ENCODE measurements at places on chromosomes 2 and 18.

- no peak for DNase-seq
Measured at GRCh38 chr2:197293252-197294007, 17.1 kb downstream of the ANKRD44 start.

DNA sequence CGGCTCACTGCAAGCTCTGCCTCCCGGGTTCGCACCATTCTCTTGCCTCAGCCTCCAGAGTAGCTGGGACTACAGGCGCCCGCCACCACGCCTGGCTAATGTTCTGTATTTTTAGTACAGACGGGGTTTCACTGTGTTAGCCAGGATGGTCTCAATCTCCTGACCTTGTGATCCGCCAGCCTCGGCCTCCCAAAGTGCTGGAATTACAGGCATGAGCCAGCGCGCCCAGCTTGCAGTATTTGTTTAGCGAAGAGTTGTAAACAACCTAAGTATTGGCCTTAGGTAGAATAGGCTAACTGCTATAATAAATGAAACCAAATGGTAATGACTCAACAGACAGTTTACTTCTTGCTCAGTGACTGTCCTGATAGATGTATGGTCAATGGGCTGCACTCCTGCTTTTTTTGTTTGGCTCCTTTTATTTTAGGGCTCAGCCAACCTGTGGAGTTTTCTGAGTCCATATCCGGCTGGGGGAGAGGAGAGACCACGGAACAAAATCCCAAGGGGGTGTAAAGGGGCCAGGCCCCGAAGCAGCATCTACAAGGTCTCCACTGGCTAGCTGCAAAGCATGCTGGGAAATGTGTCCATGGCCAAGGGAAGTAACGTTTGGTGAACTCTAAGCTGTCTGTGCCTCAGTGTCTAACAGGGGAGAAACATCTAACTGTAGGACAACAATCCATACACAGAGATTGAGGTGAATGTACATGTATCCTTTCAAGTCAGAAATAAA lies 841.0 kb upstream of the ID2 start:
- no peak for DNase-seq

GRCh38 chr2:147173798-147174197 lies 671.0 kb upstream of the ACVR2A start:
- DNase-seq: no peak

- no peak for DNase-seq
Measured at GRCh38 chr2:113207021-113207420, 33.2 kb downstream of the PSD4 start.

- no peak for DNase-seq
Measured at GRCh38 chr2:161733025-161733424, 108.8 kb downstream of the SLC4A10 start.

GRCh38 chr2:71619230-71619741 lies 165.9 kb downstream of the DYSF start:
- no peak for DNase-seq

DNA sequence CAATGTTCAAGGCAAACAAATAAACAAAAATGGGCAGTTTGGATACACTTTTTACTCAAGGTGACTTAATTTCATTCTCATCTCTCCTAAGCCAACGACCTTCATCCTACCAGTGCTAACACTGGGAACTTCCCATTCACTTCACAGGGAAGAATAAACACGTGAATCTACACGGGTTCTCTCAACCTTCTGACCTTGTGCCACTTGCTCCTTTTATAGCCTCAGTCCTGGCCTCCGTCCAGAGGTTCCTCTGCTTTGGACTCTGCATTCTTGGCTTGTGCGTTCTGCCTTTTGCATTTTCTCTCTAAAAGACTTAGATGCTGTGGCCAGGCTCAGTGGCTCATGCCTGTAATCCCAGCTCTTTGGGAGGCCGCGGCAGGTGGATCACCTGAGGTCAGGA lies 13.8 kb downstream of the ZNF2 start:
- no peak for DNase-seq

GRCh38 chr2:202317080-202317857 lies 51.7 kb downstream of the NOP58 start:
- DNase-seq: no peak

DNA sequence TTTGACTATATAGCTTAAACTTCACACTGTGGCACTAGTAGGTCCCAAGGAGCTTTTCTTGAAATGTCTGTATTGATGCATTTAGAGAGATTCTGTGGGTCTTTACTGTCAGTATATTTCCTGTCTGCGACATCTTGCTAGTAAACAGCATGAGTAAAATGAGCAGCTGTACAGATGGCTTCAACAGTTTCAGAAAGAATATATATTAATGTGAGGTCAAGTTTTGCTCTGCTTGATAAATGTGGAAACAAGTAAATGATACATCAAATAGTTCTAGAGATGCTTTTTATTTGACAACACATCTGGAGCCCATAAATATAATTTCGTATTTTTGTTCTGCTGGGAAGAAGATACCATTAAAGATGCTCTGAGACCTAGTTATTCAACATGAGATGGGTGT lies 310.9 kb upstream of the COL3A1 start:
- DNase-seq: no peak

DNA sequence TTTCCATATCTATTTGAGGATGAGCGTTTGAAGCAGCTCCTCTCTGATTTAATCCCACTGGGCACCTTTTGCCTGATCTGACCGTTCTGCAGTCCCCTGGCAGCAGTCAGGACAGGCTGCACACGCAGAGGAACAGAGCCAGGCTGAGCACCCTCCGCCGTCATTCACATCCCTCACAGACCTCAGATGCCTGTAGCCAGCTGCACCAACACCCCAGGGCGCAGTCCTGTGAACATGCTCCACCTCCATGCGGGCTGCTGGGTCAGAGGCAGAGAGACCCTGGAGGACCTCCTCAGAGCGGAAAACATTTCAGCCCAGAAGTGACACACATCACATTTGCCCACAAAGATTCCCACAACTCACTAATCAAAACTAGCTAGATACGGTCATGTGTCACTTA lies 146.1 kb downstream of the SEPTIN10 start:
- DNase-seq: no peak

GRCh38 chr2:222576171-222577081 lies 79.5 kb downstream of the FARSB start:
- no peak for DNase-seq

- DNase-seq: no peak
Measured at GRCh38 chr18:47087676-47088075, 52.3 kb upstream of the ELOA2 start.

DNA sequence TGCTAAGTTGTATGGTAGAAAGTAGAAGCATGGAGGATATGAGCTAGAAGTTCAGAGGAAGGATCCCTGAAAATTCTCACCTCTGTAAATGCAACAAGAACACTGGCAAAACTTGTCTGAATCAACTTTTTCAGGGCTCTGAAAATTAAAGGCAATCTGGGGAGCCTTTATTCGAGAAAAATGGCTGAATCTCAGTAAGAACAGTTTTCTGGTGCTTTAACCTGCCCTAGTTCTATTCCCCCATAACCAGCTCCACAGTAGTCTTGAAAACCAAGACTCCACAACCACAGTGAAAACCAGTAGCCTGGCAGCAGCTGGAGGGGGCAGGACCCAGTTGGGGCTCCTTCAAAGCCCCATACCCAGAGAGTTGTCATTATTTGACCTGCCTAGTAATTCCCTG lies 42.6 kb downstream of the ALPK2 start:
- DNase-seq: no peak

DNA sequence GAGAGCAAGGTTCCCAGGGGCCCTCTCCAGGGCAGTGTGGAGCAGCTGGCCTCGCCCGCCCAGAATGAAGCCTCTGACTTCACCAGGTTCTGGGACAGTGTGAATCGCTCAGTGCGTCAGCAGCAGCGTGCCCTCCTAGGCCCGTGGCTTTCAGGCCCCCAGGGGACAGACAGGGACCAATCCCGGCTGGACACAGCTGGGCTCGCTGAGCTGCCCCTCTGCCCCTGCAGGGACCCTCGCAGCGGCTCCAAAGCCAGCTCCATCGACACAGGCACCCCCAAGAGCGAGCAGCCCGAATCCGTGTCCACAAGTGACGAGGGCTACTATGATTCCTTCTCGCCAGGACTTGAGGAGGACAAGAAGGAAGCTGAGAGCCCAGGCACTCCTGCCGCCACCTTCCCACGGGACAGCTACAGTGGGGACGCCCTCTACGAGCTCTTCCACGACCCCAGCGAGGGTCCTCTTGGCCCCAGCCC lies 7.6 kb downstream of the AMER3 start:
- DNase-seq: no peak

- DNase-seq: no peak
Measured at GRCh38 chr2:70261501-70261900, 3.6 kb downstream of the PCYOX1 start.

DNA sequence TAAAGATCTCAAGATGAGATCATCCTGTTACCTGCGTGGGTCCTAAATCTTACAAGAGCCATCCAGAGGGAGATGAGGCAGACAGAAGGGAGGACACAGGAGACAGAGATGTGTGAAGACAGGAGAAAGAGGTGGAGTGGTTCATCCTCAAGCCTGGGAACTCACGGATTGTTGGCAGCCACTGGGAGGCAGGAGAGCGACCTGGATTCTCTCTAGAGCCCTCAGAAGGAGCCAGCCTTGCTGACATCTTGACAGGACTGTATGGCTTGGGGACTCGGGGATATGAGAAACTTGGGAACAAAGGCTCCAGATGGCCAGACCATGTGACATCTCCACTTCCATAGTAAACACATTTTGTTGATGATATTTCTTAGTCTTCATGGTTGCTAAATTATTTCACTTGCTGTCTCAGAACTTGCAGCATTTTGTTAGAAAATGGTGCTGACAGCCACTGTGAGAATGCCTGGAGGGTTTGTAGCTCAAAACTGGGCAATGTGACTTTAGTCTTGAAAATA lies 57.8 kb upstream of the MC2R start:
- DNase-seq: no peak

- DNase-seq: no peak
Measured at GRCh38 chr2:96498021-96498431, 7.1 kb downstream of the NEURL3 start.

DNA sequence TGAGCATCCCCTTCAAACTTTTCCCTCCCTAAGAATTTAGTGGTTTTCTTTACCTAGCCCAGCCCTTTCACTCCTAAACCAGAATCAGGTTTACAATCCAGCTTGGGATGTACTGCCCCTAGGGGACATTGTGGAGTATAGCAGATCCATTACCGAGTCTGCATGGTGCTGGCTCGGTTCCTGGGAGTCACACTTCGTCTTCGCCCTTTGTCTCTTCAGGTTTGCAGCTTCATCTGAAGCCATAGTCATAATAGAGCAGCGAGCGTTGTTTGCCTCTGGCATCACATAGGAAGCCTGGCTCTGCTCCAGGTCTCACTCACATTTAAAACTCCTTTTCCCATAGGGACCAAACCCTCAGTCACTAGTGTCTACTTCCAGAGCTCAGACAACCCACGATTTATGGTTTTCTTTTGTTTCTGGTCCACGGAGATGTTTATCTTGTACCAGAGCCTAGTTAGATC lies 16.8 kb upstream of the LYPD6 start:
- DNase-seq: no peak
